ENCODE measurements at places on chromosomes 7 and 10. TPM values are rescaled to one million over a fixed set of nuclear protein-coding genes. Genes with fewer than 3 reads are reported as not detected.

CFAP46 gene
- 12.3 TPM for polyA plus RNA-seq

ITPRID1 gene
- polyA plus RNA-seq = 0.04 TPM

ANKRD30A gene
- polyA plus RNA-seq = not detected

CALHM2 gene
- 14.4 TPM for polyA plus RNA-seq

STEAP2 gene
- polyA plus RNA-seq = 15.4 TPM

PLXNA4 gene
- polyA plus RNA-seq = 12.2 TPM

DNA sequence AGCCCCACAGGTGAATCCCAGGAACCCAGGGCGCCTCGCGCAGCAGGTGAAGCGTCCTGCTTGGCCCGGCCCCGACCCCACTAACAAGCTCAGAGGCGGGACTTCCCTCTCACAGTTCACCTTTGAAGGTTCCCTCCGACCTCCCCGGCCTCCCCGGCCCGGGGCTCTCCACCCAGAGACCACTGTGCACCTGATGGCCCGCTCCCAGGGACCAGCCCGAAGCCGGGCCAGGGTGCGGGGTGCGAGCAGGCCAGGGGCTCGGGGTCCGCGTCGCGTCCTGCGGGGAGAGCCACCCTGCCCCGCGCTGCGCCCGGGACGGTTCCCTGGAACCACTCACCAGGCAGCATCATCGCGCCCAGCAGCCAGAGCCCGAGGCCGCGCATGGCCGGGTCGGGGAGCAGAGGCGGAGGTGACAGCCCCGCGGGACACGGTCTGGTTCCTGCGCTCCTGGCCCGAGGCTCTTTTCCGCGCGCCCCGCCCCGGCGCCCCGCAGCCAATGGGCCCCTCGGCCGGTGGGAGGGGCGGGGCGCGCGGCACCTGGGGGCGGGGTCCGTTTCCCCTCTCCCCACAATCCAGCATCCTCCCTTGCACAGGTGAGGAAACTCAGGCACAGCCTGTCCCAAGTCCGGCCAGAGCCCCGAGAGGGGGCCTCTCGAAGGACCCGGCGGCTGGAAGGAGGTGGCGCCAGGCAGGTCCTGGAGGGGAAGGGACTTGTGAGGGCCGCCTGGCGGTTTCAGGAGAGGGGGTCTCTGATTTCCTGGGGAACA, at the start of gene ADAM8:
Gene ADAM8, minus strand, starts transcription at position 434 of the 767 bp plus-strand sequence. Its CDS starts 51 bp downstream, at position 383.
- no peak for DNase-seq

GRCh38 chr7:46157931-46158330, 236.9 kb upstream of the IGFBP3 start:
- DNase-seq = no peak

GRCh38 chr10:76337641-76338040, 906.2 kb downstream of the LRMDA start:
- DNase-seq = no peak

GRCh38 chr7:2709553-2710285, 21.7 kb downstream of the AMZ1 start:
- DNase-seq = no peak

DNA sequence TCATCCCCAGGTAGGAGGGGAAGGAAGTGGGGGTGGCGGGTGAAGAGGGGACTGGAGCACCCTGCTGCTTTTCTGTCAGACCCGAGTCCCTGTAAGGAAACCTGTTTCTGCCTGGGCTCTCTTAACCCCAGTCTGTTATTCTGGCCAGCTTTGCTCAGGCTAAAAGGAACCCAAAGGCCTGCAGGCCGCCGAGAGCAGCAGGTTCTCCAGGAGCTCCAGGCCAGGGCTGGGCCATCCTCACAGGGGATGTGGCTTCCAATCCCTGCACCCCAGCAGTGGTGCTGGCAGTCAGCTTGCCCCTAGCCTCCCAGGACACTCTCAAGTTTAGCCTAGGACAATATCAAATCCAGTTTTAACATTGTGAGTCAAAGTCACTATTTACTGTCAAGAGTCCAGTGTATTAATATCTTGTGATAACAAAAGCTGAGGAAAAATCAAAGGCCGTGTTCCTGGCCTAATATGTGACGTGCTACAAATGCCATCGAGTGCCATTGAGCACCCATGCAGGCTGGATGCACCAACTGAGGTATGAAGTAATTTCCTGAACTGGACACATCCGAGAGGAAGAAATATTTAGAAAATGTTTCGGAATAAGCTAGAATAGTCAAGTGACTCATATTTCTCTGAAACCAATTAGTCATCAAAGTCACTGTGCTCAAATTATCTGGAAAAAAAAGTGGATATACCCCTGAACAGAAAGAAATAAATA, 7.0 kb downstream of the PKD1L1 start:
- no peak for DNase-seq

Measured in left renal cortex interstitium (tissue), 4 donors.